ENCODE measurements at places on chromosomes 12 and 14.

- peak; percentile 95 for DNase-seq
These were observed 21.1 kb upstream of the LGALS3 start for GRCh38 chr14:55107766-55108554.

- peak; percentile 8 for DNase-seq
These were observed 19.4 kb downstream of the LDHB start for GRCh38 chr12:21638054-21638891.

GRCh38 chr12:7142056-7142644 lies 12.0 kb downstream of the CLSTN3 start:
- peak; percentile 53 for DNase-seq

- DNase-seq = no peak
These were observed 14.9 kb upstream of the LRRK2 start for GRCh38 chr12:40209886-40210285.

DNA sequence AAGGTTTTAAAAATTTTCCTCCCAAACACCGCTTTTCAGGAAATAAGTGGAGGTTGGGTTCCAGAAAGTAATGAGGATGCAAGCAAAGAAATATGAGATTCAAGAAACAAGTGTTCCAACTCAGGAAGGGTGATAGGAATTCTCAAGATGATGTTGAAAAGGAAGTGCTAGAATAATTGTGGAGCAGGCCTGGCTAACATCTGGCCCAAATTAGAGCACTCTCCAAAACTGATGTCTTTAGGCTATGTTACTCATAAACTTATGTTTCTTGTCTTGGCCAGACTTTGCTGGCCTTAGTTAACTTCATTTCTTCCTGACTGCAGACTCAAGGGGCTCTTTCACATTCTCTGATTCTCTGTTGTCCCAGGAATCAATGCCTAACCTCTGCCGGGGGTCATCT lies 116.3 kb downstream of the TMTC3 start:
- DNase-seq = peak; percentile 77

DNA sequence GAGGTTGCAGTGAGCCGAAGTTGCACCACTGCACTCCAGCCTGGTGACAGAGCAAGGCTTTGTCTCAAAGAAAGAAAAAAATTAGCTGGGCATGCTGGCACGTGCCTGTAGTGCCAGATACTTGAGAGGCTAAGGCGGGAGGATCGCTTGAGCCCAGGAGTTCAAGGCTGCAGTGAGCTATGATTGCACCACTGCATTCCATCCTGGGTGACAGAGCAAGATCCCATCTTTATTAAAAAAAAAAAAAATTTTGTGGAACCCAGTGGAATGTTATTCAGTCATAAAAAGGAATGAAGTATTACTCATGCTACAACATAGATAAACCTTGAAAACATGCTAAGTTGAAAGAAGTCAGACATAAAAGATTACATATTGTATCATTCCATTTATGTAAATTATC lies 8.3 kb upstream of the ERBB3 start:
- peak; percentile 42 for DNase-seq

DNA sequence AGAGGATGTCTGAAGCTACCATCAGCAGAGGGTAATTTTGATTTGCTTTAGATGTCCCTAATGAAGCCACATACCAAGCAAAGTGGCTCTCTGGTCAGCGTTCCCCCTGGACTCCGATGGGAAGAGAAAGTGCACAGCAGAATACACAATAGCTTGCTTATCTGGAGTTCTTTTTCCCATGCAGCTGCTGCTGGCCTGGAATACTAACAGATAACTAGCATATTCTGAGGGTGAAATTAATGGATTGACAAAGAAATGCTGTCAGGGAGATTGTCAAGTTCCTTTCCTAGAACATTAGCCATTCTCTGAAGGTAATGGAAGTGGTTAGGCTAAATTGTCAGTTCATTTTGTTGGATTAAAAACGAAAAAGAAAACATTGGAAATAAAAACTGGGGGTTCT lies 391.3 kb downstream of the FLRT2 start:
- DNase-seq = no peak

- DNase-seq = peak; percentile 61
These were observed 36.5 kb downstream of the FOS start for GRCh38 chr14:75315144-75315543.

- peak; percentile 49 for DNase-seq
These were observed 57.9 kb upstream of the FICD start for GRCh38 chr12:108457006-108457733.

GRCh38 chr12:75305412-75306332 lies 24.5 kb downstream of the CAPS2 start:
- no peak for DNase-seq
